Cardiac atrium fibroblast (primary cell): ENCODE measurements at places on chromosomes 11 and 22. TPM values are rescaled to one million over a fixed set of nuclear protein-coding genes. Genes with fewer than 3 reads are reported as not detected.

Gene FAM180B
- total RNA-seq: not detected in 2 replicates

Gene FJX1
- 40.8 and 43.3 TPM in 2 replicates for total RNA-seq

Gene TRIM22
- total RNA-seq: 21.7 and 56.9 TPM in 2 replicates

Gene SLC35C1
- 23.3 and 24.5 TPM in 2 replicates for total RNA-seq

Gene LUZP2
- total RNA-seq: under 0.01 TPM in 1 of 2 replicates, not detected in the other

Gene SHISAL1
- 6.9 and 7.5 TPM in 2 replicates for total RNA-seq

Gene CEP126
- 0.49 and 1.6 TPM in 2 replicates for total RNA-seq

Gene KCNK7
- total RNA-seq: not detected in 2 replicates

Gene LRRC32
- total RNA-seq: 46.7 and 67.2 TPM in 2 replicates
